ENCODE measurements at places on chromosomes 12 and 14.

- DNase-seq = no peak
These were observed 7.6 kb upstream of the SERPINA1 start for GRCh38 chr14:94395888-94396574.

GRCh38 chr12:80299219-80299618 lies 144.8 kb upstream of the PTPRQ start:
- DNase-seq = no peak

- DNase-seq = no peak
These were observed 11.5 kb upstream of the CHD4 start for GRCh38 chr12:6618483-6619225.

DNA sequence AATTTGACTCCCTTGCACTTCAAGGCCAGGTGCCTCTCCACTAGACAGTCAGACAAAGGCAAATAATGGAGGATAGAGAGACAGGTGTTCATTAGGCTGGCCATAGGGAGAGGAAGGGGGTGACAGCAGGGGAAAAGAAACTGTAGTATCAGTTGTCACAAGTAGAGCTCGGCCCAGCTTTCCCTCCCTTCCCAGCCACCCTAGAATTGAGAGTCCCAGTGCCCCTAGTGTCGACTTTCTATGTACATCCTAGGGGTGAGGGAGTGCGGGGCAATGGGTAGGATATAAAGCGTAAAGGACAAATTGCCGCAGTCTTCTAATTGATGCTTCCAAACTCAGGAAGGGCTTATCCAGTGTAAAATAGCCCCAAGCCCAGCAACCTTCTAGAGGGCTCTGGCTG lies 39.0 kb downstream of the BAZ2A start:
- DNase-seq = no peak
